Mucosa of descending colon (tissue), 3 donors: ENCODE measurements at places on chromosomes 7 and 10. TPM values are rescaled to one million over a fixed set of nuclear protein-coding genes. Genes with fewer than 3 reads are reported as not detected.

Gene OPTN
- total RNA-seq: 92.1 TPM

Gene PIK3AP1
- 10.4 TPM for total RNA-seq

Gene CYP2C9
- total RNA-seq: 1.3 TPM

Gene CLDN15
- 14.6 TPM for total RNA-seq

Gene MSS51
- 2.8 TPM for total RNA-seq

Gene EEPD1
- total RNA-seq: 9.9 TPM

Gene MACROH2A2
- total RNA-seq: 7.3 TPM

Gene RGR
- not detected for total RNA-seq

Gene SYPL1
- total RNA-seq: 73.8 TPM

Gene LIPF
- total RNA-seq: not detected

Gene ADAP1
- 153 TPM for total RNA-seq

Gene SUN3
- 0.31 TPM for total RNA-seq

Gene CYP2E1
- total RNA-seq: 0.90 TPM

Gene TMEM229A
- not detected for total RNA-seq

Gene FOXI2
- 0.12 TPM for total RNA-seq

Gene PPP1R3C
- 1.5 TPM for total RNA-seq

Gene C10orf67
- total RNA-seq: not detected

Gene KCNH2
- 87.1 TPM for total RNA-seq

Gene HECTD2
- total RNA-seq: 4.9 TPM

Gene ADGRA1
- total RNA-seq: not detected

Gene PDE1C
- total RNA-seq: 2.5 TPM

Gene OR13A1
- not detected for total RNA-seq

Gene SPDYE8
- total RNA-seq: not detected

Gene PRRT4
- 3.1 TPM for total RNA-seq

Gene OR2A42
- 0.32 TPM for total RNA-seq

Gene WEE2
- not detected for total RNA-seq

Gene DLG5
- total RNA-seq: 35.1 TPM

Gene NXPH1
- total RNA-seq: not detected

Gene NOC3L
- 11.9 TPM for total RNA-seq

Gene CYP26C1
- not detected for total RNA-seq

Gene AKR1C4
- not detected for total RNA-seq

Gene GPR15LG
- 231 TPM for total RNA-seq

Gene GDF10
- total RNA-seq: 0.41 TPM

Gene PCLO
- total RNA-seq: 16.5 TPM

Gene TRPV5
- not detected for total RNA-seq

Gene DKK1
- total RNA-seq: not detected

Gene PCDH15
- not detected for total RNA-seq

Gene GLCCI1
- total RNA-seq: 12.3 TPM

Gene NEUROG3
- 0.78 TPM for total RNA-seq

Gene MAGI2
- total RNA-seq: 14.5 TPM

Gene GIMAP8
- total RNA-seq: 4.1 TPM

Gene MACC1
- 4.3 TPM for total RNA-seq

Gene EFCAB10
- not detected for total RNA-seq

Gene ACBD5
- total RNA-seq: 28.3 TPM

Gene TMEM270
- not detected for total RNA-seq

Gene SEMA4G
- total RNA-seq: 68.5 TPM

Gene GPRIN2
- 58.7 TPM for total RNA-seq

Gene SORCS1
- total RNA-seq: 0.80 TPM

Gene SFTPD
- total RNA-seq: not detected

Gene OR9A2
- not detected for total RNA-seq

Gene ZNF485
- total RNA-seq: 2.4 TPM

Gene HMX3
- total RNA-seq: 1.4 TPM

Gene PNLIP
- not detected for total RNA-seq

Gene SEMA3A
- 4.5 TPM for total RNA-seq
